ENCODE measurements at places on chromosomes 12 and 14. TPM values are rescaled to one million over a fixed set of nuclear protein-coding genes. Genes with fewer than 3 reads are reported as not detected.

The PTPRB gene
- not detected for total RNA-seq

The GRIP1 gene
- 2.2 TPM for total RNA-seq

The KCNA5 gene
- total RNA-seq = not detected

The DRAM1 gene
- 4.9 TPM for total RNA-seq

Data from activated naive CD4-positive, alpha-beta T cell treated with anti-CD3 and anti-CD28 coated beads for 36 hours (primary cell).